ENCODE measurements at places on chromosomes 7 and 10.

DNA sequence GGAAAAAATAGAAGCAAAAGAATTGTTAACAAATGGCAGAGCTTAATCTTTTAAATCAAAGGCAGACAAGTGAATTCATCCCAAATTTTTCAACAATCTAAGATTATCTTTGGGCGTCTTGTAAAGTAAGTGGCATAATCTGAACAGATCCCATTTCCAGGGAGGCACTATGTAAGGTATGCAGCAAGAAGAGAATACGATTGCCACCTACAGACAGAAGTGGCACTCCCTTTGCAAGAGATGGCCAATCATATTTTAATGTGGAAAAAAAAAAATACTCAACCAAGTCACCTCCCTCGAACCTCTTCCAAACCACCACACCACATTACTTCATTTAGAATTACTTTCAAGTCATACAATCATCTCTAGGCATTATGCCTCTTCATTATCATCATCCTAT is 4.0 kb downstream of the GFRA1 start:
- no peak for DNase-seq

- no peak for DNase-seq
Measured at GRCh38 chr10:79442171-79443040, 3.0 kb downstream of the ZCCHC24 start.

- DNase-seq: no peak
Measured at GRCh38 chr10:122127943-122128342, 139.0 kb downstream of the TACC2 start.

DNA sequence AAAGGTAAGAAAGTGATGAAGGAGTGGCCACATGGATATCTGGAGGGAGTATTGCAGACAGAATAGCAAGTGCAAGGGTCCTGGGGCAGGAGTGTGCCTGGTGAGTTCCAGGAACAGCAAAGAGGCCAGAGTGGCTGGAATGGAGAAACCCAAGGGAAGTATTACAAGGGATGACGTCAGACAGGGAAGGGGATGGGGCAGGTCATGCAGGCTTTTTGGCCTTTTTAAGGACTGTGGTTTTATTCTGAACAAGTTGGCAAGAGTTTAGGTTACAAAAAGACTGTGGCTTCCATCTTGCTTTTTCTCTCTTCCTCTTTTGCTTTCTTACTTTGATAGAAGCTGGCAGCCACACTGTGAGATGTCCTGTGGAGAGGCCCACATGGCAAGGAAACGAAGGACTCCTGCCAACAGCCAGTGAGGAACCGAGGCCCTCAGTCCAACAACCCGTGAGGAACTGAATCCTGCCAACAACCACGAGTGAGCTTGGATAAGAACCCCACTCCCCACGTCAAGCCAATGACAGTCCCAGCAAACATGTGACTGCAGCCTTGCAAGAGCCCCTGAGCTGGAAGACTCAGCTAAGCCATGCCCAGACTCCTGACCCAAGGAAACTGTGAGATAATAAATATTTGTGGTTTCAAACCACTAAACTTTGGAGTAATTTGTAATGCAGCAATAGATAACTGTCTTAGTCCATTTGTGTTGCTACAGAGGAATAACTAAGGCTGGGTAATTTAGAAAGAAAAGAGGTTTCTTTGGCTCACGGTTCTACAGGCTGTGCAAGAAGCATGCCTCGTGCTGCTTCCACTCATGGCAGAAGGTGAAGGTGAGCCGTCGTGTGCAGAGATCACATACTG is 19.8 kb upstream of the KDM7A start:
- DNase-seq: no peak

GRCh38 chr10:123583639-123584418 is 82.3 kb upstream of the GPR26 start:
- peak; percentile 12 for DNase-seq

DNA sequence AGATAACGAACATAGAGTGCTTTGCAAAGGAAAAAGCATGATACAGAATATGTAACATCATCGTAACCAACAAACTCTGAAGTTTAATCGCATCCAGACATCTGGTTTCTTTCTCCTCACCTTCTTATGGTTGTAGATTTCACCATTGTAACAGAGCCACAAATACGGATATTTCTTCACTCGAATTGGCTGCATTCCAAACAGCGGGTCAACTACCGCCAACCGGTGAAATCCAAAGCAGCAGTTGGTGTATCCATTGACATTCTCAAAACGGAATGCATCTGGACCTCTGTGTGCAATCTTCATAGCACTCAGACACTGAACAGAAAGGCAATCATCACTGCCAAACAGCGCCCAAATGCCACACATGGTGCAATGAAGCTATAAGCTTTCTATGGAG is 3.4 kb downstream of the ASNS start:
- DNase-seq: no peak

GRCh38 chr7:14841869-14842268 is 60.7 kb downstream of the DGKB start:
- DNase-seq: no peak

- DNase-seq: no peak
Measured at GRCh38 chr7:4074994-4075393, 607.1 kb upstream of the FOXK1 start.

- DNase-seq: no peak
Measured at GRCh38 chr10:3325954-3326750, 153.6 kb upstream of the PITRM1 start.
